Amniotic stem cell (primary cell): ENCODE measurements at places on chromosomes 2 and 18.

DNA sequence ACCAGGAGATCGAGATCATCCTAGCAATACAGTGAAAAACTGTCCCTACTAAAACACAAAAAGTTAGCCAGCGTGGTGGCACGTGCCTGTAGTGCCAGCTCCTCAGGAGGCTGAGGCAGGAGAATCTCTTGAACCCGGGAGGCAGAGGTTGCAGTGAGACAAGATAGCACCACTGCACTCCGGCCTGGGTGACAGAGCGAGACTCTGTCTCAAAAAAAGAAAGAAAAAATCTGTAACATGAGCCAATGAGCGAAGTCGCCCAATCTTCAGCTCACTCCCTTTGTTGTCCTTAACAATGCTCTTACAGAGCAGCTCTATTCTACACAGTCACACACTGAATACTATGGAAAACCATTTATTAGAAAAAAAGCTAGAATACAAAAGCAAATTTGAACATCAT, 22.0 kb downstream of the FAM98A start:
- no peak for DNase-seq

- no peak for DNase-seq
Observed at GRCh38 chr2:107411267-107411666, 415.4 kb upstream of the RGPD4 start.

GRCh38 chr2:214737188-214737587, 72.3 kb downstream of the BARD1 start:
- no peak for DNase-seq

DNA sequence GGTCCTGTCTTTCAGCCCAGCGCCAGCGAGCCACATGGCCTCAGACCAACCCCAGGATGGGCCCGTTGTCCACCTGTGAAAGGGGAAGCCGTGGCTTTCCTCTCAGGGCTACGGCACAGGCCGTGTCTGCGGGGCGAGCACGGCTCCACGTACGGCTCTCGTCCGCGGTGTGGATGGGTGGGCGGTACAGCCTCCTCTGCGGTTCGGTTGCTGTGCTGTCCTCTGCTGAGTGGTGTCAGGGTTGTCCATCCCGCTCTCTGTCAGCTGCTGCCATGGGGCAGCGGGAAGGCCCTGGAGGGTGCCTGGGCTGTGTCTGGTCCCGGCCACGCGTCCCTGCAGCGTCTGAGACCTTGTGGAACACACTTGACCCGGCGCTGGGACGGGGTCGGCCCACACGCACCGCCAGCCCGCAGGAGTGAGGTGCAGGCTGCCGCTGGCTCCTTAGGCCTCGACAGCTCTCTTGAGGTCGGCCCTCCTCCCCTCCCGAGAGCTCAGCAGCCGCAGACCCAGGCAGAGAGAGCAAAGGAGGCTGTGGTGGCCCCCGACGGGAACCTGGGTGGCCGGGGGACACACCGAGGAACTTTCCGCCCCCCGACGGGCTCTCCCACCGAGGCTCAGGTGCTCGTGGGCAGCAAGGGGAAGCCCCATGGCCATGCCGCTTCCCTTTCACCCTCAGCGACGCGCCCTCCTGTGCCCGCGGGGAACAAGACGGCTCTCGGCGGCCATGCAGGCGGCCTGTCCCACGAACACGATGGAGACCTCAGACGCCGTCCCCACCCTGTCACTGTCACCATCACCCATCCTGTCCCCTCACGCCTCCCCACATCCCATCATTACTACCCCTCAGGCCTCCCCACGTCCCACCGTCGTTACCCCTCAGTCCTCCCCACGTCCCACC, 128.7 kb downstream of the NFATC1 start:
- no peak for DNase-seq

DNA sequence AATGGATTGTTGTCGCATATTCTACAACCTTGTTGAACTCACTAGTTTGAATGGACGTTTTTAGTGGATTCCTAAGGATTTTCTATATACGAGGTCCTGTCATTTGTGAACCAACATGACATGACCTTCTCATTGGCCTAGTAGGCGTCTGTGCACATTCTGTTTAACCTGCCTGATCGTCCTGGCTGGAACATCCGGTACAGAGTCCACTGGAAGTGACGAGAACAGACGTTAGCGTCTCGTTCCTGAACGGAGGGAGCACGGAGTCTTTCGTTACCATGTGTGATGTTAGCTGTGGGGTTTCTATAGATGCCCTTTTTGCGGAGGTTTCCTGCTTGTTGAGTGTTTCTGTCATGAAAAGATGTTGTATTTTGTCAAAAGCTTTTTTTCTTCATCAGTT, 61.9 kb downstream of the SLC66A2 start:
- no peak for DNase-seq

DNA sequence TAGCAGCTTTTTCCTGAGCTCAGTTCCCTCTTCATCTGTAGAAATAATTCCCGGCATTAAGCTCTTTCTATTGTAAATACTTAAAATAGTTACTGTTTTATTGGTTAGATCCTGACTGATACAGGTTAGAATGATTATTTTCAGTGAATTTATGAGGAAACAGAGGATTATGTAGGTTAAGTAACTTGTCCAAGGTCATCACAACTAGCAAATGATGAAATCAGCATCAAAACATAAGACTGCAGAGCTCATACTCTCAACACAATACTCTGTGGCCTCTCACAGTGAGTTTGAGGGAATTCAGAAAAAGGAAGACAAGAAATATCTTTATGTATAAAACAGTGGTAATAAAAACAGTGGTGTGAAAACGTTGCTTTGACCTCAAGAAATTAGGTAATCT, 113.2 kb upstream of the DLX2 start:
- no peak for DNase-seq

DNA sequence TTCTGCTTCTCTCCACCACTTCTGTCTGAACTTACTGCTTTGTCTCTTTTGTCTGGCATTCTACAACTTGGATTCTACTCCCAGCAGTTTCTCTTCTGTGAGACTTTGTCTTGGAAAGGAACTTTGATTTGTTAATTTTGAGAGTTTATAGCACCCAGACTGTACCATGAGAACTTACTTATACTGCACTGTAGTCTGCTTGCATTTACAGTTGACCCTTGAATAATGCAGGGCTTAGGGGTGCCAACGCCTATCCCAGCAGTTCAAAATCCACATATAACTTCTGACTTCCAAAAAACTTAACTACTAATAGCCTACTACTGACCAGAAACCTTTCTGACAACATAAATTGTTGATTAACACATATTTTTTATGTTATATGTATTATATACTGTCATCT, 55.5 kb downstream of the DYNC1I2 start:
- no peak for DNase-seq

DNA sequence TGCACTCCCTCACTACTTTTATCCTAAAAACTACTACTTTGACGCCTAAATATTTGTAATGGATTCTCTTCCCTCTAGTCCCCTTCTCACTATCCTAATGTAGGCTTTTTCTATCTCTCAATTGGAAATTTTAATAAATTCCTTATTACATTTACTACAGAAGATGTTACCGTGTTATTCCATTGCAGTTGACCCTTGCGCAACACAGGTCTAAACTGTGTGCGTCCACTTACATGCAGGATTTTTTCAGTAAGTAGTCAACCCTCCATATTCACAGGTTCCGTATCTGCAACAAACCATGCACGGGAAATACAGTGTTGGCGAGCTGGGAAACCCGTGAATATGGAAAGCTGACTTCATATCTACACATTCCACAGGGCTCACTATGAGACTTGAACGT, 239.8 kb downstream of the XIRP2 start:
- DNase-seq, result no peak

DNA sequence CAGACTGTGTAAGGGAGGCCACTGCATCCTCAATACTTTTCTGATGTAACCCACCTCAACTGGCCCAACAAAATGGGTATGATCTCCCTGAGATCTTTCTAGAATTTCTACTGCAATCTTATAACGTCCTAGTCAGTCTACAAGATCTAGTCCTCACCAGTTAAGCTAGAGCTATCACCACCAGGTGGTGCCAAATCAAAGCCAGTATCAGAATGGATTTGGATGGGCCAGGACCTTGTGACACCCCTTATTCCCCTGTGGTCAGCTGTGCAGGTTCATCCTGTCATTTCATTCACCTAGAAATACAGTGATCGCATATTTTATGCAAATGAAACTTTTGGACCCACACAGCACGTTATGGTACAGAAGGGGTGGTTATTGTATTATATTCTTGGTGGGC, 90.3 kb downstream of the OLA1 start:
- no peak for DNase-seq

DNA sequence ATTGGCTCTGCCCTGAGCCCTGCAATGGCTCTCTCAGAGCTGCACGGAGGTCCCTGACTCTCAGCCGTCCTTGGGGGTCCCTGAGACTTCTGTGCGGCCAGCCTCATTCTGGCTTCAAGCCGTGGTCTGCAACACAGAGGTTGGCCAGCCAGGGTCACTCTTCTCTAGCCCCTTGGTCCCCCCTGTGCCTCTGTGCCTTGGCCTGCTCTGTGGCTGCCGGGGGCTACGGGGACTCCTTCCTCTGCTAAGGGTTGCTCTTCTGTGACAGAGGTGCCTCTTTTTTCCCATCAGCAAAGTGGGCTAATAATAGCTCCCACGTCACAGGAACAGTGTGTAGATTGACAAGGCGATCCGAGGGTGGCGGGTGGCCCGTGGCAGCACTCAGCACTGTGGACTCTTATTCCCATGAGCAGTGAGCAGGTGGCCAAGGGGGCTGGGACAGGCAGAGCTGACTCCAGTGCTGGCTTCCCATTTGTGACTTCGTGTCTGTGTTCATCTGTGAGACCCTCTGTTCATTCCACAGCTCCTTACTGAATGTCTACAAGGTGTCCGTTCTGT, 19.4 kb downstream of the INHBB start:
- DNase-seq, result no peak

DNA sequence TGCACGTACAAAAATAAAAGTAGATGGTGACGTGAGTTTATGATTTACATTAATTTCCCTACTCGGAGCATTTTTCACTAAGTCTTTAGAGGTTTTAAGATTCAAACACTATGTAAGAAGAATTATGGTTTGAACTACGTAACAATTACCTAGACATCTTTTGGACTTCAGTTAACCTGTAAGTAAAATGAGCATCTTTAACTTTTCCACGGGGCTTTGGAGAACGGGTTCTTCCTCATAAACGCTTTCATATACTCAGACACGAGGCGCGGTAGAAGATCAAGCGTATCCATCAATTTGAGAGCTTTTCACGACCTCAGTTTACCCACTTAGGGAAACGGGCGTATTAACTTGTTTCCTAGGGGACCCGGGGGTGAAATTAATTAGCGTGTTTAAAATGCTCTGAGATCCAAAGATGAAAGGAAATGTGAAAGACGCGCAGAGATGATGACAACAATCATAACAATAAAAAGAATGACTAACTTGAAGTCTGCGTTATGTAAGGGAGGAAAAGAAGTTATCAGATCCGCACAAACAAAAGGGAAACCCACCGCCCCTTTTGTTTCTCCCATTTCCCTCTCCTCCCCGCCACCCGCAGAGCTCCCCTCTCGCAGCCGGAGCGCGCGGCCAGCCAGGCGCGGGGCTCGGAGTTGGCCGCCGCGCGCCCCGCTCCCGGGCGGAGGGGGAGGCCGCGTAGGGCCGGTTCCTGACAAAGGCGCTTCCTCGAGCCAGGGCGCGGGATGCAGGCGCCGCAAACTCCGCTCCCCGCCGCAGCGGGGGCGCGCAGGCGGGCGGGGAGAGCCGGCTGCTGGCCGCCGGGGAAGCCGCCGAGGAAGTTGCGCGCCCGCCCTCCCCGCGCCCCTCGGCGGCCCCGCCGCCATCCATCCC, 807 bp downstream of the PELI1 start:
- no peak for DNase-seq

GRCh38 chr2:66661253-66662173, 226.6 kb downstream of the MEIS1 start:
- DNase-seq, result no peak

- no peak for DNase-seq
Observed at GRCh38 chr2:8487461-8487932, 194.4 kb upstream of the ID2 start.

- no peak for DNase-seq
Observed at GRCh38 chr18:23819001-23819400, 129.7 kb downstream of the LAMA3 start.

DNA sequence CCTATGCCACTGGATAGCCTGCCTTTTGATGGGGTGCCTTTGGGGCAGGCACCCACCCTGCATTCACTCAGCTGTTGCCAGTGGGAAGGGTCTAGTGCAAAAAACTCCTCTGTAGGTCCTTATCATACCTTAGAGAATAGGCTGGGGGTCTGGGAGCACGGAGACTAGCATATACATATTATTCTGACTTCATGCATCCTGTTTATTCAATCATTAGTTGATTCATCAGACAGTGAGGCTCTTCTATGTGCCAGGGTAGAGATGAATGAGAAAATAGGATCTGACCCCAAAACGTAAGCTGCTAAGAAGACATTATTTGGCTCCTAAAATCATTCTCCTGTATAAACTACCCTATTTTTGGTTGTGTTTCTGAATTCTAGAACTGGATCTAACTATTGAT, 153.3 kb downstream of the TPGS2 start:
- DNase-seq, result no peak

DNA sequence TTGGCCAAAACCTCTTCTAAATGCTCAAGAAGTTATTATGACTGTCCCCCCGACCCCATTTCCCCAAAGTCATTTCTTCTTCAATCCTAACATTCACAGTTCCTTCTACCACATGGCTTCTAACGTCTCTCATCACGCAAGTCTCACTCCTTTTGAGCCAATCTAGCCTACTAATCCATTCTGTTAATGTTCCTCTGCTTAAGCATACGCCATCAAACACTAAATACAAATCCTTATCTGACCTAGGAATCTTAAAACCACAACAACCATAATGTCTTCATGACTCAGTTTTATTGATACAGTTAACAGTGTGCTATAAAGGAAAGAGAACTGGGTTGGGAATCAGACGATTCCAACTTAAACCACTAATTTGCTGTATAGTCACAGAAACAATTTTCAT, 23.9 kb downstream of the HNRNPLL start:
- DNase-seq, result no peak

- DNase-seq, result no peak
Observed at GRCh38 chr2:3864943-3865865, 161.8 kb downstream of the DCDC2C start.

GRCh38 chr2:54572636-54573536, 116.8 kb downstream of the SPTBN1 start:
- DNase-seq, result no peak

DNA sequence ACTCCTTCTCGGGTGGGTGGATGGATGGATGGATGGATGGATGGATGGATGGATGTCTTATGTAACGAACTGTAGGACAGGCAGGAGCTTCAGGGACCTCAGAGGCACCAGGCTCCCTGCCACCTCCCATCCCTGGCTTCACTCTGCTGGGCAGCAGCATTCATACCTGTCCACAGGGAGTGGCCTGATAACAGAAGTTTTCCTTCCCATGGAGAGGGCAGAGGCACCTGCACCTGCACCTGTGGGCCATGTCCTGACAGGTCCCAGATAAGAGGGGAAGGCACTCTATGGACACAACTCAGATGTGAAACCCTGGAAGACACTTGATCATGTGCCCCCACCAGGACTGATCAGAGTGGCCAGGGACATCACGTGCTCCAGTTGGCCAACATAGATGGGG, 142.3 kb downstream of the GBX2 start:
- DNase-seq, result no peak

GRCh38 chr2:7701791-7702190, 784.6 kb downstream of the RNF144A start:
- no peak for DNase-seq
